Stimulated activated CD8-positive, alpha-beta memory T cell treated with anti-CD3 and anti-CD28 coated beads, Interleukin-4, amount 100 ng/mL, for 1 hour (primary cell): ENCODE measurements at places on chromosomes 7 and 10.

DNA sequence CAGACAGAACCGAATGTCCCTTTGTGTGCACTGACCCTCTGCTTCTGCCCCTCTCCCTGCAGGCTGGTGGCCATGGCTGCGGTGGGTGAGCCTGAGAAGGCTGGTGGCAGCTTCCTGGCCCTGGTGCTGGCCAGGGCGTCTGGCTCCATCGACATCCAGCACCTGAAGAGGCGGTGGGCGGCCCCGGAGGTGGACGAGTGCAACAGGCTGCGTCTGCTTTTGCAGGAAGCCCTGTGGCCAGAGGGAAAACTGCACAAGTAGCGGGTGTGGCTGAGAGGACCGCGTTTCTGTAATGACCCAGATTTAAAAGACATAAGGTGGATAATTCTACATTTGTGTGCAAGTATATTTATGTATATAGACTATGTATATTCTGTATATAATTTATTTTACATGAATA is 89.2 kb downstream of the DYNC2I1 start:
- DNase-seq, result no peak

DNA sequence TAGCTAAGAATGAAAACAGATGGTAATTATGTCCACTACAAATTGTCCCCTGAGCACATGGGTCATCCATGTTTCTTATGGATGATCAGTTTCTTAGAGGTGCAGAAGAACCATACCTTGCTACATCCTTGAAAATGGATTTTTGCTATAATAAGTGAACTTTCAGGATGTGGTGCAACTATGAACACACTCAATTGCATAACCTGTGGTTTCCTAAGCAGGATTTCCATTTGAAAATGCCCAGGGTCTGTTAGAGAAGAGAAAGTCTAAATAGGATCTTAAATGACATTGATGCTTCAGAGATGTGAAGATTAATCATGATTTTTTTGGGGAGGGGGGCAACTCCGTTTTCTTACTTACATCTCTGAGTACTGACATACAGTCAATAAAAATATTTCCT is 39.6 kb upstream of the CACNB2 start:
- DNase-seq, result no peak

DNA sequence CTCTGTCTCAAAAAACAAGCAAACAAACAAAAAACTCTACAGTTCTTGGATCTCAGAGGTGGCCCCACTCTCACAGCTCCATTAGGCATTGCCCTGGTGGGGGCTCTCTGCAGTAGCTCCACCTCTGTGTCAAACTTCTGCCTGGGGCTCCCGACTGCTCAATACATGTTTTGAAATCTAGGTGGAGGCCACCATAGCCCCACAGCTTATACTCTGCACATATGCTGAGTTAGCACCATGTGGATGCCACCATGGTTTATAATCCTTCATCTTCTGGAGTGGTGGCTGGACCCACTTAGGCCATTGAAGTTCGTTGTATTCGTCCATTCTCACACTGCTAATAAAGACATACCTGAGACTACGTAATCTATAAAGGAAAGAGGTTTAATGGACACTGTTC is 78.4 kb downstream of the SEPTIN14 start:
- no peak for DNase-seq

GRCh38 chr10:49616421-49617101 is 2.7 kb downstream of the CHAT start:
- DNase-seq, result no peak

- no peak for DNase-seq
Measured at GRCh38 chr7:70763961-70764691, 367.8 kb upstream of the GALNT17 start.

- DNase-seq, result no peak
Measured at GRCh38 chr10:90832111-90832510, 25.7 kb downstream of the HTR7 start.

GRCh38 chr7:69374044-69374425 is 224.2 kb upstream of the AUTS2 start:
- no peak for DNase-seq

GRCh38 chr10:15796098-15796759 is 64.1 kb downstream of the MINDY3 start:
- DNase-seq, result no peak

DNA sequence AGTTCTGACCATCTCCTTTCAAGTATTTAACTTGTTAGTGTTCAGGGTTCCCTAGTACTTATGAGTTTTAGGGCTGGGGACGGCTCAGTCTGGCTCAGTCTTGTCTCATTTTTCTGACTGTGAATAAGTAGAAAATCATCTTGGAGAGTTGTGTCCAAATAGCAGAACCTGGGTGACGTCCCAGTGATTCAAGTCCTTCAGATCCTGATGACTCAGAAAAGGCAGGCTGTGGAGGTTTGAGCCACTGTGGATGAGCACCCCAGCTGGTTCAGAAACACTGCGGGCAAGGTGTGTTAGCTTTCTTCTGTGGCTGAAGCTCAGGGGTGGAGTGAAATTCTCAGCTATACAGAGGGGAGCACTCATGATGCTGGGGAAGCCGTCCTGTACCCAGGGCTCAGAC is 154.4 kb upstream of the NPY start:
- no peak for DNase-seq

GRCh38 chr10:89303161-89303560 is 1.3 kb downstream of the IFIT2 start:
- DNase-seq, result no peak

GRCh38 chr10:75553550-75553949 is 122.1 kb downstream of the LRMDA start:
- DNase-seq, result no peak

- no peak for DNase-seq
Measured at GRCh38 chr10:125130916-125131315, 29.4 kb downstream of the CTBP2 start.

DNA sequence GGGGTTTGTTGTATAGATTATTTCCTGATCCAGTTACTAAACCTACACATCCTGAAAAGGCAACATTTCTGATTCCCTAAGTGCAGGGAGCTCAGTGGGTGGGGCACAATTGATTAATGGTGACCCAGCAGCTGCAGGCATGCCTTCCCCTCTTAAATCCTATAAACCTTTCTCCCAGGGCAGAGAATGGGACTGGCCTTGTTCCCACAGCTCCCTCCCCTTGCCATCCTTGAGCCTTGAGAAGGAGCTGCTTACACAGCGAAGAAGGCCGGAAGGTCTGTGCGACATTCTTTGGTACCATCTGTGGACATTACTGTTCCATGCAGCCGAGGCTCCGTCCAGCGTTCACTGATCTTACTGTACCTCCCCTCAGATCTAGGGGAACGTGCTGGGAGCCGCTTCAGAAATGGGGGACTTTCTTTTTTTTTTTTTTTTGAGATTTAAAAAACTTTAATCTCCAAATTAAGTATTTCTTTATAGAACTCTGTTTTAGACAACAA is 14.3 kb downstream of the KLF6 start:
- DNase-seq, result no peak

- DNase-seq, result no peak
Measured at GRCh38 chr10:21808550-21808949, 195.0 kb downstream of the DNAJC1 start.

- DNase-seq, result no peak
Measured at GRCh38 chr10:73910764-73911552, at the start of gene PLAU. PLAU (plus strand) TSS chr10:73911132; CDS start chr10:73911556, 424 bp downstream.

DNA sequence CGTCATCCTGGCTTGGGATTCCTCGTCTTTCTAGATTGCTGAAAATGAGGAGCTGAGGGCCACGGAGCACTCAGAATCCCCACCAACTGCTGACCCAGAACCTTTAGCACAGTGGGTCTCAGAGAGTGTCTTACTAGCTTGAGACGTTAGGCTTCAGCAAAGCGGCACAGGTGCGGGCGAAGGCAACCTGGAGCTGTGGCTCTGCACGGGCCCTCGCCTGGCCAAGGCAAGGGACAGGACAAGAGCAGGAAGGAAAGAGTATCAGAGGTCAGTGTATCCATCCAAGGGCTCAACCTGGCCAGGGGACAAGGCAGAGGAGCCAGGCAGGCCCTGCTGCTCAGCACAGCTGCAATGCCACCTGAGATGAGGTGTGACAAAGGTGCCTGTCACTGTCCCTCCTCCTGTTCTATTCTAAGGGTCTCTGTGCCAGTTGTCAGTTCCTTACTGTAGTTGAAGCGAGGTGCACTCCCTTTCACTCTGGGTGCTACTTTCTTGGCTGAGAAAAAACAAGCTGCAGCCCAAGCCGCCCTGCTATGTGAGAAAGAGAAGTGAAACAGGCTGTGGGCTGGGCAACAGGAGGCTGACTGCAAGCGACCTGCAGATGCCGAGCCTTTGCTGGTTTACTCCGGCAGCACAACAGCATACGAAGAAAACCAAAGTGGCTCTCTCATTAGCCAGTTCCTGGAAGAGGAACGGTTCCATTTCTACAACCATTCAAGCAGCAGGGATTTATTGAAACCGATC is 33.3 kb upstream of the KDM7A start:
- no peak for DNase-seq

- DNase-seq, result no peak
Measured at GRCh38 chr10:8181496-8182157, 127.1 kb downstream of the GATA3 start.

- no peak for DNase-seq
Measured at GRCh38 chr10:62528441-62528840, 154.3 kb downstream of the ZNF365 start.

DNA sequence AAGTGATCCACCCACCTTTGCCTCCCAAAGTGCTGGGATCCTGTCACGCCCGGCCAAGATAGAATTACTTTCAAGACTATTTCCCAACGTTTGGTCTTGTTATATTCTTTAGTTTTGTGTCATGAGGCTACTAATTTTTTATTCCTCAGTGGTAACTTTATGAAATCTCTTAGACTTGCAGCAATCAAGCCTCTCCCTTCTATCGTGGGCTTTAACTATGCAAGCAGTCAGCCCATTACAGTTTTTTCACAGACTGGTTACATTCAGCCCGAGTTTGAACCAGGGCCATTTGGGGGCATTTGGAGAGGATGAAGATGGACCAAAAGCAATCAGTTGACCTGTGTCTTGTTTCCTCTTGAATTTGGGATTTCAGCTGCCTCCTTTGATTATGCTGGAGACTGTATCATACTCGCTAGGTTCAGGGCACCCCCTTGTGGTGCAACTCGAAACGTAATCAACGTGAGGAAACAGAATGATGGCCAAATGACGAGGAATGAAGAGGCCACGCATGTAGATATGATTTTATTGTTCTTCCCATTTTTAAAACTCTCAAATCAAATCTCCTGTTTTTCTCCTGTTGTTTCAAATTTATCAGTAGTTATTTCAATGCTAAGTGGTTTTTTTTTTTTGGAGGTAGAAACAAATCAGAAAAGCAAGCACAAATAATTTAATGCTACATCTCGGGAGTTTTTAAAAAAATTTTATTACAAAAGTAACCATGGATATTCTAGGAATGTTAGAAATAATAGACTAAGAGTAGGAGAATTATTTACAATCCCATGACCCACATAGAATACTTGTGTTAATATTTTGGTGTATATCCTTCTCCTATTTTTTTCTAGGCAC is 151.6 kb downstream of the KIAA1217 start:
- no peak for DNase-seq

DNA sequence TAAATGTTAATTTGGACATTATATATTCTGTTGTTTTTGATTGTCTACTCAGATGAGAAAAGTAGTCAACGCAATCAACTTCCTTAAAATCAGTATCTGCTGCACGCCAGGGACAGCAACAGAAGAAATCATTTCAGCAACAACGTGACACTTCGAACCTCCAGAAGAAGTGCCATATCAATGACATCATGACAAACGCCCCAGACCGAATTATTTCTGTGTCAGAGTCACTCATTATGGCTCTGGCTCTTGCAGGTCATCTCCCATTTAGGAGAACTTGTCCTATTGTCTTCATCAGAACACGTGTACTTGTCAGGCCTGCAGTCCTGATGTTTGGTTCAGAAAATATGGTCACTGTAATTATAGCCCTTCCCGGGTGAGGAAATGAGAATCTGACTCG is 276.3 kb downstream of the ADARB2 start:
- DNase-seq, result no peak

DNA sequence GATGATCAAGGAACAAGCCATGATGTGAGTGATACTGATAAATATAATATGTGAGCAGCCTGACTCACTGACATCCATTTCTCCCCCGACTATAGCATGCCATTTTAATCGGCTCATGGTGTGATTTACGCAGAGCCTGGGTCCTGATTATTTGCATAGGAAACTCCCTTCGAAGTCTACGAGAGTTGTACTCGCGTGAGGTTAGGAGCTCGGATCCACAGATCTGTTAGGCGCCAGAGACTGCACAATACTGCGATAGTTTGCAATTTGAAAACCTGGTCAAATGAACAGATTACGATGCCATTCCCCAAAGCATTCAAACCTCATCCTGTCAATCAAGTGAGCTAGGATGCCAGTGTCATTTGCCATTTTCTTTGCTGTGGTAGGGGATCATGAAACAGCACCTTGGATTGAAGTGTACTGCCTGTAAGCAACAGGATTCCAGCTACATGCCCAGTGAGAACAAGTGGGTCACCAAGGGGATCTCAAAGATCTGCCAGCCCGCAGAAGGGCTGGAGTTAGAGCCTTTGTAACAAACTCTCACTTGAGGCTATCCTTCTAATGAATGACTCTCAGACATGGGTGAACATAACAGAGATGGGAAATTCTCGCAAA is 158.3 kb downstream of the FRMD4A start:
- no peak for DNase-seq

- DNase-seq, result no peak
Measured at GRCh38 chr7:2242541-2243429, 759 bp downstream of the NUDT1 start.

- no peak for DNase-seq
Measured at GRCh38 chr10:78371136-78371535, 337.5 kb downstream of the RPS24 start.
